ENCODE measurements at places on chromosomes 6 and 20.

DNA sequence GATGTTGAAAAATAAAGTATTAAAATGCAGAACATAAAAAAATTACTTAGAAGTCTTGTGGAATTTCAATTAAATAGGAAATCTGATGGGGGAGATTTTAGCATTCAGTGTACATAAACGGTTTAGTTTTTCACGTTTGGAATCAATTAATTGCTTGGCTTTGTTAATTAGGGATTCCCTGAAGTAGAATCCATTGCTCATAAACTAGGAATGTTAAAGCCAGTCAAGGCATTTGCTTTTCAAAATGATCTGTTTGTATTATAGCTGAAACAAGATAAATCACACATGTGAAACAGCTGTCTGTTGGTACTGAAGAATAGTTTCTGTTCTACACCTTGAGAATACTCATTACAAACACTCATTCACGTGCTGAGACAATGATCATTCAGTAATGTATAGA lies 297.9 kb downstream of the TBC1D7 start:
- DNase-seq: no peak

- no peak for DNase-seq
These were observed 27.5 kb upstream of the CEP85L start for GRCh38 chr6:118678866-118679265.

DNA sequence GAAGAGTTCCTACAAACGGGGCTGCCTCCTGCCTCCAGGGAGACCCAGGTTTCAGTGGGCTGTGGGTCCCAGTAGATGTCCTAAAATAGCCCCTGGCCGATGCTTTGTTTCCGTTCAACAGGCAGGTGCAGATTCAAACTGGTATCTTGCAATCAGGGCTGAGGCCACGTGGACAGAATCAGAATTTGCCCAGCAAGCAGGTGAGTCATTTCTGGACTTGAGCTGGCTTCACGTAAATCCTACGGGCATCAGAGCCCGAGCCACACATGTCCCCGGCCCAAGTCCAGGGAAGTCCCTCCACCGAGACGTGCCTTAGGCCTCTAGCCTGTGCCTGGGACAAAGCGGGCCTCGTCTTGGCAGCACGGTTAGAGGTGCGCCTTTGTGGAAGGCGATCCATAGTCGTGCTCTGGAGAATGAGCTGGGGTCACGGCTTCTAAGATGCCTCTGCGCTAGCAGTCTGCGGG lies 101.6 kb upstream of the FRMD1 start:
- no peak for DNase-seq

DNA sequence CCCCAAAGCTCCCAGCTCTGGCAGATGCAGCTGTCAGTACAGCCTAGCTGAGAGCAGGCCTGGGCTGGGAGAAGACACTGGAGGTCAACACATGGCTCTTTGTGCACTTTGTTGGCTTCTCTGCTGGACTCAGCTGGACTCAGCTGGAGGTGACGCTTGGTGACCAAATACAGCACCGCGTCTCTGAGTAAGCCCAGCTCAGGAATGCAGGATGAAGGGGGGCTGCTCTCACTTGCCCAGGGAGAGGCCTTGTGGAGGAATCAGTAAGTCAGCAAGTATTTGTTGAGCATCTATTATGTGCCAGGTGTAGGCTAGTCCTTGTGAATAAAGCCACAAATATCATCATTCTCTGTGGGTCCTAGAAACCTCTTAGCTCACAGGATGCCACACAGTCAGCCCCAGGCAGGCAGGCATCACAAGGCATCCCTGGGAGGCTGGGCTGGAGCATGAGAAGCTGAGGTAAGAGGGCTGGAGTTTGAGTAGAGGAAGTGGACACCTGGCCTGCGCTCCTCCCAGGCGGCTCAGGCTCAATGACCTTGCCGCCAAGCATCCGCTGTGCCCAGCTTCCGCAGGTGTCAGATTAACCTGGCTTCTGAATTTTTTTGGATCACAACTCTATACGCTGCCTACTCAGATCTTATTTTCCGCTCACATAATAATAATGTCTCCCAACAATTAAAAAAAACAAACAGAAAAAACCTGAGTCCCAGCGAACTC lies 95.4 kb downstream of the TMEM170B start:
- no peak for DNase-seq

DNA sequence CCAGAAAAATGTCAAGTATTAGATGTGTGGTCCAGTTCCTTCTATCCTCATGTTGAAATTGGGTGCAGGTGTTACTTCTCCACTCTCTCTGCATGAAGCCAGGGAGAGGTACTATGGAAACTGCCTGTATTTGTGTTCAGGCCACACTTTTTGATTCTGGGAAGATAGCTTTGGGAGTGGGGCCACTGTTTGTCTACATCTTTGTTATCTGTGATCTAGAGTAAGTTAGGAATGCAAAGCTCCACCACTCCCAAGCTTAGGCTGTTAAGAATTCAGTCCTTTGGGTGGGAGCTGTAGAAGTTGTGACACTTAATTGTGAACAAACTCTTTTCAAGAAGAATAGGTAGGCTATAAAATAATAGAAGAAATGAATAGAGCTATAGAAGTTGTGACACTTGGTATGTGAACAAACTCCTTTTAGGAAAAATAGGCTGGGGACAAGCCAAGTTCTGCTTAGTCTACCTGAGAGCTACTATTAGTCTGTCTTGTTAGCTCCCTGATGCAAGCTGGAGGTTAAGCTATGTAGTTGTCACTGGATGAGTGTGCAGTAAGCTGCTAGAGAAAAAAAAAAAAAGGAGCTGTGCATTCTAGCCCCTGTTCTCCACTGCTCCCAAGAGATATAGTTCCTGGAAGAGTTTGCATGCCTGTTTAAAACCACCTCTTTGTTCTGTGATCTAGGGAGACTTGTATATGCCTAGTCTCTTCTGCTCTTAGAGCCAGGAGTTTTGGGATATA lies 7.1 kb upstream of the GFRAL start:
- no peak for DNase-seq

- no peak for DNase-seq
These were observed 60.8 kb upstream of the RPS6KA2 start for GRCh38 chr6:166687879-166688205.

GRCh38 chr6:67068781-67069180 lies 1361.8 kb upstream of the EYS start:
- DNase-seq: no peak

- no peak for DNase-seq
These were observed 83.4 kb downstream of the PRKN start for GRCh38 chr6:162644153-162644552.

DNA sequence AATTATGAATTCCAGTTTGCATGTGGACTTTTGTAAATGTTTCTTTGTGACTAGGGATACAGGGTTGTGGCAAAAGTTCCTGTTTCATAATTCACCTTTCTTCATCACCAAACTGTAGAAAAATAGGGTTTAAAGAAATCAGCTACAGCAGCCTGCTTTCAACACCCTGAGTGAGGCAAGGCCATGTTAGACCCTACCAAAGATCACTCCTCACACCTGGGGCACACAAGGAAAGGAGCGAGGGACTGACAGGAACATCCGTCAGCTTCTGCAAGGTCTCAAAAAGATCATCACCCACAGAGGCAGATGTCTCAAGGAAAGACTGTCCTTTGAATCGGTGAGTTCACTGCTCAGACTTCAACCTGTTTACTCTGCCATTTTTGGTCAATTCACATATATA lies 10.5 kb upstream of the STX11 start:
- DNase-seq: no peak

DNA sequence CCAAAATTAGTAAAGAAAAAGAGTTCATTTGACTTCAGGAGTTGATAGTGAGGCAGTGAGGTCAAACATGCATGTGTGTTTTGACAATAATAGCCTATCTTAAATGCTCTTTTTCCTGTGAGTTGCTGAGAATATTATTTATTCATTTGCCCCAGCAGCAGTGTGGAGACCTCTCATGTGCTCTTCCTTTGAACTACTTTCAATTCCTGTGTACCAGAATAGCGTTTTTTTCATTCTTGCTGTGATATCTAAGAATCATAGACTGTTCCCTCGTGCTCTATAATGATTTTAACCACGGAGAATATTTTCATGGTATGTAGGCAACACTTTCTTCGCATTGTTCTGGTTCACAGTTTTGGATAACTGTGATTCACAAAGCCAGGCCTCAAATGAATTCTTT lies 5.2 kb downstream of the CDYL start:
- DNase-seq: no peak

- no peak for DNase-seq
These were observed 134.8 kb upstream of the OGFRL1 start for GRCh38 chr6:71153755-71154325.

DNA sequence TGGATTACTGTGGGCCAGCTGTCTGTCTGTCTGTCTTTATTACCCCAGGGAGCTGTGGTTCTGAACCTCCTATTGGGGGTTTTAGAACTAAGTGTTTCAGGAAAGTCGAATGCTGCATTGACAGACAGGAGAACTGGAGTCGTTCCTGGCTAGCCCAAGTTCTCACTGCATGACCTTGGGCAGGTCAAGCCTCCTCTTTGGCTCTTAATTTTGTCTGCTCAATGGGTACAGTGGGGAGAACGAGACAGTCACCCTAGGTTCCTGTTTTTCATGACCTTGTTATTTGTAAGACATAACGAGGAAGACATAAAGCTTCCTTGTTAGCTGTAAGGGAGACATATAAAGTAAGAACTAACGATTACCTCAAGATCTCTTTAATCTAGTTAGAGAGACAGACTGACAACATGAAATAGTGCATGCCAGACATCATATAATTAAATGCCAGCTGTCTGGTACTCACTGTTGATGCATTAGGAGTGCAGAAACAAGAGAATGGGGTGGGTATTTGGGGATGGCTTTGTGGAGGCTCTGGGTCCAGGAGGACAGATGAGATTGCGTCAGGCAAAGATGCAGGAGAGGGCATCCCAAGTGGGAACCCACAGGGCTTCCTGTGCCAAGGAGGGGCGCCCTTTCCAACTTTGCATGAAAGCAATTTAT lies 3.7 kb upstream of the CCDC167 start:
- DNase-seq: no peak

DNA sequence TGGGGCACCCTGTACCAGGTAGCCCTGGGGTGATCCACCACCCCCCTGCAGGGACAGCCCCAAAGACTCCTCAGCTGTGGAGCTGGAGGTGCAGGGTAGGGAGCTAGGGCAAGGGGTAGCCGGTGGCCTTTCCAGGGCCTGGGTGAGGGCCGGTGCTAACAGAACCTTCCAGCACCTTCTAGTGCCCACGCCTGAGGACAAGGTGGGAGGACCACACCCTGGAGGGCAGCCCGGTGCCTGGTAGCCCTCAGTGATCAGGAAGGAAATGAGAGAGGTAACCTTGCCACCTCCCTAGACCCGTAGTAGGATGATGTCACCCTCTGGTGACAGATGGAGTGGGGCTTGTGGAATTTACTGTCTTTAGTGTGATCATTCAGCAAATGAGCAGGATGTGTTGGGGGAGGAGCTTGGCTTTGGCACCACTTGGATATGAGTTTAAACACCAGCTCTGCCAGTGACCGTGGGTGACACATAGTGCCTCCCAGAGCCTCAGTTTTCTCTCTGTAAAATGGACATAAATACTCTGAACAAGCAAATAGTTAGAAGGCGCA lies 187.7 kb downstream of the NFATC2 start:
- no peak for DNase-seq

GRCh38 chr6:111831408-111831807 lies 41.8 kb downstream of the FYN start:
- no peak for DNase-seq

DNA sequence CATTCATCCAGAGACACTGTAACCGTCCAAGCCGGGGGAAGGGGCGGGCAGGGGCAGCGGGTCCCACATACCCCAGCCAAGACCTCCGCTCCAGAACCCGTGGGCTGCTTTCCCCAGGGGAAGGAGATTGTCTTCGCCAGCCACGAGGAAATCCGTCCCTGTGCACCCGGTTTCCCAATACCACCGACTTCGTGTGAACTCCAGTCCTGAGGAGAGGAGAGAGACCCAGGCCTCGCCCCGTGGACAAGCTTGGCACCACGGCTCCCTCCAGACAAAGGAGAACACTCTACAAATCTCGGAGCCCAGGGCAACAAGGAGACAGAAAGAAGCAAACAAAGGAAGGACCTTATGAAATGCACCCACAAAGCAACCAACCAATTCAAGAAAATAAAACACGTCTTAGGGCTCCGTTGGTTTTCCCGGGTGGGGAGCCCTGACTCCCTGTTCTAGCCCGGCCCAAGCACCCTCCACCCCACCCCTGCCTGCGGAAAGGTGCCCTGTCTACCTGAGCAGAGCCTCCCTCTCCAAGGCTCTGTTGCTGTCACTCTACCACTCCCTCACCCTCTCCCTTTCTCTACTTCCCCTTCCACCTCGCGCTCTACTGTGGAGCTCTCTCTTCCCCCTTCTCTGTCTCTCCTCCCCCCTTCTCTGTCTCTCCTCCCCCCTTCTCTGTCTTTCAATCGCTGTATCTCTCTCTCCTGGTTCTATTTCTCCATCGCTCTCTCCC lies 1382.8 kb upstream of the DEFB115 start:
- DNase-seq: no peak

- DNase-seq: no peak
These were observed 25.0 kb downstream of the CYB5R4 start for GRCh38 chr6:83884523-83884922.

- DNase-seq: no peak
These were observed 14.5 kb upstream of the CYP24A1 start for GRCh38 chr20:54188132-54188849.

GRCh38 chr6:165684333-165684732 lies 21.3 kb upstream of the PDE10A start:
- DNase-seq: no peak

GRCh38 chr20:58065508-58066361 lies 162.7 kb downstream of the ANKRD60 start:
- DNase-seq: no peak

GRCh38 chr20:50417023-50417329 lies 93.2 kb upstream of the PTPN1 start:
- DNase-seq: no peak

- no peak for DNase-seq
These were observed 12.8 kb downstream of the STK4 start for GRCh38 chr20:44979090-44979621.

GRCh38 chr6:130620338-130620781 lies 206.8 kb upstream of the SMLR1 start:
- no peak for DNase-seq

DNA sequence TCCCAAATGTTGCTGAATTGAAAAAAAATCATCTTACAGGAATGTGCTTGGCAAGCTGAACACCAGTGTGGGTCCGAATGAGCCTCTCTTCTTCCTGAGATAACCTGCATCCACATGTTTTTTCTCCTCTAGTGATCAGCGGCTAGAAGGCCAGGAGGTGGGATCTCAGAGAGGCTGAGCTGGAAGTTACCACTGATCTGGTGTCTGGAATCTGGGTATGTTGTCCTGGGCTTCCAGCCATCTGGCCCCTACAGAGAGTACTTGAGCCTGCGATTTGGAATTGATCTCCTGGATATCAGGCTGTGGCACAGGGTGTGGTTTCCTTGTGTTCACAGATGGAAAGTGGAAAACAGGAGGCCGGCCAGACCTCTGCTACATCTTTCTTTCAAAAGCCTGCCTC lies 35.9 kb downstream of the SULF2 start:
- DNase-seq: no peak

DNA sequence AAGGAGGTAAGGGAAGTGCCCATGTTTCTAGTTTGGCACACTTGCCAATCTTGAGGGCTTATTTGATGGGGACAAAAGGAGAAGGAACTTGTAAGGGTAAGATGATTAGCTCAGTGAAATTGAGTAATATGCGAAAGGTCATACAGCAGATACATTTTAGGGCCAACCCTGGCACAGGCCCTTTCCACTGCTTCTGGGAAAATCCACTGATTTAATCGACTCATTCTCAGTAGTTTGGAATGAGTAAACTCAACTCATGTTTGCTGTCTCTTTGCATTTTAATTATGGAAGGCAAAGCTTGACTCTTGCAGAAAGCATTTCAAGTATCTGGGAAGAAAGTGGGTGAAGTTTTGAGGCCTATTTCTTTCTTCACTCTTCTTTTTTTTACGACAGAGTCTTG lies 20.0 kb downstream of the PHF20 start:
- no peak for DNase-seq

GRCh38 chr6:56689114-56689513 lies 46.4 kb upstream of the DST start:
- DNase-seq: no peak
